MV-4-11 (cell line): ENCODE measurements at places on chromosomes 12 and 14.

DNA sequence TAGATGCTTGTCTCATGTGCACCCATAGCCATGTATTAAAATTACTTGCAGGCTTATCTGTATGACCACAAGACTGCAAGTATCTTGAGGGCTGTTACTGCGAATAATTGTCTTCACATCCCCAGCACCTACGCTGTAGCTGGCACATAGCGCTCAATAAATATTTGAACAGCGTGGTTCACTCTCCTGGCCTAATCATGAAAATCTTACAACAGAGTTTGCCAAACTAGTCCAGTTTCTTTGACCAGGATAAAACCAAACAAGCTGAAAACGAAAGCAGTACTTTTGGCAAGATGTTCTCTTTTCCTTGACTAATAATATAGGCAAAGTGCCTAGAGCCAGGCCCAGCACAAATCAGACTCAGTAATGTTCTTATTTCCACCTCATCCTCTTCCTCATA is 106.7 kb downstream of the RPS29 start:
- DNase-seq, result no peak

DNA sequence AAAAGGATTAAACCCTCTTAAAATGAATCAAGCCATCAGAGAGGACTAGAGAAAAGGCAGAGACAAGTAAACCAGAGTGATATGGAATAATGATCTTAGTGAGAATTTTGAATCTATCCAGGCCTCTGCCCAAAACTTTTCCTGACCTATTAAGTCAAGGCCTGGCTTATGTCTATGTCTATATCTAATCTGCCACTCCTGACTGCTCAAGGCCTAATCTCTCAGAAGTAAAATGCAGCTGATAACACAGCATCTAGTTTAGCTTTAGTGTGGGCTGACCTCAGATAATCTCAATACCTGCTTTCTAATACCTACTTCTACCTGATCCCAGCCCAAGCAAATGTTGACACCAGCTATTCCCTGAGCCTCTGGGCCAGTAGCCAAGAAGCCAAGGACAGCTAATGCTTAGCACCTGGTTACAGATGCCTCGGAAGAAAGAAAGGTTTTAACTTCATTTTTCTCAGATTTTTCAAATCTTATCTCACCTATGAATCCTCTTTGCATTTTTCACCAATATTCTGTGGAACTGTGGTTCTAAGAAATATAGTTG is 1472.5 kb upstream of the SEL1L start:
- no peak for DNase-seq

DNA sequence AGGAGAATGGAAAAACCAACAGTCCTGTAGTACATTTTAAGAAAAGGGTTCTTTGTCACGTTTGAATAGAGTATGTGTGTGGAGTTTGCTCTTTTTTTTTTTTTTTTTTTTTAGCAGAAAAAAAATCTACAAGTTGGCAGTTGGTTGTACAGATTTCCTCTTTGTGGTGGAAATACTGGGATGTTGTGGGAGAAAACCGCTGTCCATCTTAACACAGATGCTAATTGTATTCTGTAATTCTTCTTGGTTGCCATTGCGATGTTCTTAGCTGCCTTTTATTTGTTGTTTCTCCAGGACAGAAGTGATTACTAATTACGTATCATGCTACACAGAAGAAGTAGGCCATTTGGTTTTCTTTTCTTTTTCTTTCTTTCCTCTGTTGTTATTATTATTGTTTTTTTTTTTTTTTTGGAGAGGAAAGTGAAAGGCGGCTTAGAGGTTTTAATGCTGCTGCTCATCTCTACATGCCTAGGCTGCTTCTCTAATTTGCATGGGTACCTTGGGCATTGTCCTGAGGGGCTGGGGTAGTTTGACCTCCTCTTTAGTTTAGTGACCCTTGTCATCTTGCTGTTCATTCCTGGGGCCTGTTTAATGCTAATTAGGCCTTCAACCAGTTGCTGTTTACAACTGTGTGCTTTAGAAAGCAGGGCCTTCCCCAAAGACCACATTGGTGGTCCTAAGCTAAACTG is 94.7 kb downstream of the TMTC2 start:
- DNase-seq, result peak; percentile 23

- DNase-seq, result no peak
Observed at GRCh38 chr12:56978397-56979138, 21.2 kb upstream of the RDH16 start.

- DNase-seq, result no peak
Observed at GRCh38 chr12:131901431-131902331, 7.3 kb downstream of the ULK1 start.

GRCh38 chr14:49636866-49637265 is 1.8 kb upstream of the DNAAF2 start:
- DNase-seq, result no peak

DNA sequence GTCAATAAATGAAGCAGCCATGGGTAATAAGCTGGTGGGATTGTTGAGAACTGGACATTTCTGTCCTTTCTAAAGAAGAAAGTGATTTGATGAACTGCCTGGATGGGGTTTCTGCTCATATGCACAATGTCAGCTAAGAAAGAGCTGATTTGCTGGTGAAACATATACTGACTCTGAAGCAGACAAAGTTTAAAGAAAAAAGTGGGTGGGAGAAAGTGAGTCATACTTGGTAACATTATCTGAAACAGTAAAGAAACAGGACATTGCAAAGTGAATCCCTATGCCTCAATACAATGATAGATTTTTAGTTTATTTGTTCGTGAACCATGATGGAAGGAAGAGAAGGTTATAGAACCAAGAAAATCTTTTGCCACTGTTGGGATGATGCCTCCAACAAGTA is 95.6 kb upstream of the DNM1L start:
- DNase-seq, result peak; percentile 43

DNA sequence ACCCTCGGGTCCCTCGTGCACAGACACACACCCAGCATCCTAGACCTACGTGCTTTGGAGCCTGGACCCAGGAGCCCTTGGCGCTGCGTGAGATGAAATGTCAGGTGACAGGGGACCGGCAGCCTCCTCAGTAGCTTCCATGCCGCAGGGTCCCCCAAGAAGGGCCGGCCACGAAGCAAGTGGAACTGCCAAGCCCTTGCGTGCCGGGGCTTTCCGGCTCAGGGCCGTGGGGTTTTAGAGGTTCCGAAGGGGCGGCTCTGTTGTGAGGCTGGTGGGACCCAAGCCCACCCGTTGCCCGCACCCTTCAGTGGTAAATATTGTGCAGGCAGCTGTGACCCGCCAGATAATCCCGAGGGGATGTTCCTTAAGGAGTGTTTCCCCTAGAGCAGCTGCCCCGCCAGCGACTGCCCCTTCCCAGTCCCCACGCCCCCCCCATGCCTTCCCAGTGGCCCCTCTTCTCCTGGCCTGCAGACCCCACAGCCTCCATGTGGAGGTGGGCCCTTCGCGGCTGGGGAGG is 133.7 kb downstream of the ADGRD1 start:
- DNase-seq, result no peak

DNA sequence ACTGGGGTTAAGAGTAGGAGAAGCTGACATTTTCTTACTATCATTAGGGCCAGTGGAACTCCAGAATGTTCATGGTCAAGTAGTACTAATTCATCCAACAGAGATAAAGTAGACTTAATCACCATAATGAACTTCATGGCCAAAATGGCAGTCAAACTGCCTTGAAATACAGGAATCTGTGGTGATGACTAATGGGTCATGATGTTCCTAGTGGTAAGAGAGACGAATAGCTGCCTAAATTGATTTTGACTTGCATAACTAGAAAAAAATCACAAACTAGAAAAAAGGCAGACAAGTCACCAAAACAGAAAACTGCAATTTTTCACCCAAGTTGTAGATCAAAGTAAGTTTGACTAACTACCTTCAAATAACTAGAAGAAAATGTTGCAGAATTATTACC is 138.5 kb downstream of the MGAT4C start:
- DNase-seq, result no peak

DNA sequence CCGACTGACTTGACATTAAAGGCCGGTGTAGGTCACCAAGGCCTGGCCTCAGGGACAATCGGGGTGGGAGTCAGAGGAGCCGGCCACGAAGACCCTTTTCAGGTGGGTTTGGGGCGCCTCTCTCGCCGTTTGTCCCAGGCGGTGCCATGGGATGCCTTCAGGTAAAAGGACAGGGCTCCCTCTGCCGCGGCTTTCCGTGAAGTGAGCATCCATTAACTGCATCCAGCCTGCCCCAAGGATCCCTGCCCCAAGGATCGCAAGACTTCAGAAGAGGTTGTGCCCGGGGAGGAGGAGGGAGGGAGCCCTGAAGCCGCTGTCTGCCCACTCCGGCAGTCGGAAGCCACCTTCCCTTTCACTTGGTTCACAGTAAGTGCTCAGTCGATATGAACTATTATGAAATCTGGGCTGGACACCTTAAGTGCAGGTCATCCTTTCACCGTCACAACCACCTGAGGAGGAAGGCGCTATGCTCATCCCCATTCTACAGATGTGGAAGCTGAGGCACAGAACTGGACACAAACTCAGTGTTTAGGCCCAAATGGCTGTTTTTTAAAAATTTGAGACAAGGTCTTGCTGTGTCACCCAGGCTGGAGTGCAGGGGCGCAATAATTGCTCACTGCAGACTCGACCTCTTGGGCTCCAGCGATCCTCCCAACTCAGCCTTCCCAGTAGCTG is 964 bp downstream of the SDS start:
- no peak for DNase-seq

- no peak for DNase-seq
Observed at GRCh38 chr14:32244404-32244803, 41.3 kb upstream of the RNU6-8 start.

DNA sequence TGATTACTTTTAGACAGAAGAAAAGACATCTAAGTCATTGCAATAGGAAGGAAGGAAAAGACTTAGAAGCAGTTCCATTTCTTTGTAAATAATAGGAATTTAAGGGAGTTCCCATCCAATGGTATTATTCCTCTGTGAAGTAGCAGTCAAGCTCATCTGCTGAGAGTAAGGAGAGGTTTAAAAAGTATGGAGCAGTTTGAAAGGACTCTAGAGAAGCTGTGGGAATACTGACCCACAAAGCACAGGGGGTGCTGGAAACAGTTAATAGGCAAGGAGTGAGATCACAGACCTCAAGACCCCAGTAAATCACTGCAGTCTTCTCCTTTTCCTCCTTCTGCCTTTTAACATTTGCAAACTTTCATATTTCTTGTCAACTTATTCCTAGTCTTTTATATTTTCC is 428.5 kb downstream of the ADAMTS20 start:
- no peak for DNase-seq

GRCh38 chr14:99850709-99851108 is 57.5 kb downstream of the EML1 start:
- DNase-seq, result no peak
